HuH-7.5 (cell line): ENCODE measurements at places on chromosomes 4 and X.

- no peak for DNase-seq
Measured at GRCh38 chrX:10240918-10241317, 84.1 kb downstream of the CLCN4 start.

- DNase-seq, result no peak
Measured at GRCh38 chr4:89347363-89348025, 39.9 kb upstream of the GPRIN3 start.

GRCh38 chr4:127656047-127656680 is 23.4 kb downstream of the INTU start:
- DNase-seq, result no peak

GRCh38 chrX:118577041-118577440 is 81.4 kb downstream of the DOCK11 start:
- no peak for DNase-seq

GRCh38 chr4:26088433-26088928 is 174.5 kb downstream of the SMIM20 start:
- DNase-seq, result no peak

DNA sequence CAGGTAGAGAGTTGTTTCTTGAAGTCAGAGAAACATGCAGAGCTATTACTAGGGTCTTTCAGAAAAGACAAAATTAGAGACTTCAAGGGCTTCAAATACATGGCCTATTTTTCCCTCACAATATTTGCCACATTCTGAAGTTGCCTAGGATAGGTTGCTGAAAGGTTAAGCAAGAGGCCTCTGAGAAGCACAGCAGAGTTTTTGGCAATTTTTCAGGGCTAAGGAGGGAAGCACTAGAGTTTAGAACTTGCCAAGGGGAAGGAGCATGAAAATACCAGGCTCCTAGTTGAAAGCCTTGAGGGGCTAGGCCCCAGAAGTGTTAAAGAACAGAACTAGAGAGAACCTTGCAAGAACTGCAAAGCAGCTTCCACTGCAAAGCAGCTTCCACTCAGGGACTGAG is 86.4 kb downstream of the ANAPC10 start:
- DNase-seq, result no peak

DNA sequence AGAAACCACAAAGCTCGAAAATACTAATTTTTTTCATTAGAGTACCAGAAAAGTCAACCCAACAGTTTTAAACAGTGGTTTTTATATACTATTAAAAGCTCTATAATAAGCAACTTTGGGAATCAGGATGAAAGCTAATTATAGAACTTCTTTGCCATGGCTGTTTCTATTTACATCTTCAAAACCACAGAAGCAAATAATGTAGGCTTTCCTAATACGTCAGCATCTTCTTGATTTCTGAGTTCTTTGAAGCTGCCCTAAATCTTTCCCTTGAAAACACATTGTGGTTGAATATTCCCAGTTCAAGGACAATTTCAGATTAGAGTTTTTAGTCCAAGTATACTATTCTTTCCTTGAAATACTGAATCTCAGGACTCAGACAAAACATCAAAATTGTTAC is 460.2 kb upstream of the FAT1 start:
- DNase-seq, result no peak

DNA sequence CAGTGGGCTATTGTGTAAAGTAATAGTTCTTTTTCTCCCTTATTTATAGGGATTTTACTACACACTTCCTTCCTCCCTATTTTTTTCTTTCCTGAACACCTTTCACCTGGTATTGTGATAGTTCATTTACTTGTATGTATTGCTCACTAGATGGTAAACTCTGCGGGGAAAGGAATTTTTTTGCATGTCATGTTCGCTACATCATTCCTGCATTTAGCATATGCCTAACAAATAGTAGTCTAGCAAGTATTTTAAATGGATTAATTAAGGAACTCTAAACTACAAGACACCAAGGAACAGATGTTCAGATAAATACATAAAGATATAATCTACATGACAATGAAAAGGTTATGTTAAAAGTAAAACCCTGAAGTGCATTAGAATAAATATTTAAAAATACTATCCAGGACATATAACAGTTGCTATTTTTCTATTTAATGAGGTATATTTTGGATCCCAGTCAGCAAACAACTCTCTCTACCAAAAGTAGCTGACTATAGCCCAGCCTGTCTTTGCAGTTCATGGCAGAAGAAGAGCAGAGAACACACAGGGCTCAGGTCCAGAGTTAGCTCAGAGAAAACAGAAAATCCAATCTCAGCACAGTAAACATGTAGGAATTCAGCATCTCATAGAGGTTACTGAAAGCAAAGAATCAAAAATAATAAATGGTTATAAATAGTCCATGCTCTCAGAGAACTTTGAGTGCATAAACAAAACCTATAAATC is 87.8 kb downstream of the PACRGL start:
- DNase-seq, result no peak

GRCh38 chr4:113773014-113773413 is 11.5 kb upstream of the CAMK2D start:
- no peak for DNase-seq

GRCh38 chrX:63784346-63784901 is 590 bp downstream of the ARHGEF9 start:
- DNase-seq, result no peak

DNA sequence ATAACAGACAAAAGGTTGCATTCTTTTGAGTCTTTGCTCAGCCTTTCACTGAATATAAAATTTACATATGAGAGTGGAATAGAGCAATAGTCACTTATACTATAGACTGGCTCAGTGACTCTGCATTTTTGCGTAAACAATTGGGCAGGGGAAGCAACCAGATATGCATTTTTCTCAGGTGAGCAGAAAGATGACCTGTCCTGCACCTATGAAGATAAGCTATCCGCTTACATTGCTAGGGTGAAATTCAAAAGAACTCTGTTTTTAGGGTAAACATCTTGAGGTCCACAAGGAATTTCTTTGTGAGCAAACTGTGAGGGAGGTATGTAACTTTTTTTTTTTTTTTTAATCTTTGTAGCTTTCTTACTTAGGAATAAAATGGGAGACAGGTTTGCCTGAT is 602.4 kb upstream of the PRKX start:
- DNase-seq, result no peak

GRCh38 chr4:18012134-18012806 is 9.3 kb downstream of the LCORL start:
- no peak for DNase-seq

- no peak for DNase-seq
Measured at GRCh38 chrX:46294234-46294633, 251.0 kb downstream of the ZNF674 start.

- DNase-seq, result no peak
Measured at GRCh38 chr4:85963231-85963630, 396.6 kb downstream of the MAPK10 start.

- DNase-seq, result no peak
Measured at GRCh38 chrX:16870862-16871815, 977 bp upstream of the RBBP7 start.

GRCh38 chrX:40440866-40441265 is 139.9 kb upstream of the ATP6AP2 start:
- DNase-seq, result no peak

- no peak for DNase-seq
Measured at GRCh38 chrX:40887476-40887875, 152.1 kb upstream of the MED14 start.

DNA sequence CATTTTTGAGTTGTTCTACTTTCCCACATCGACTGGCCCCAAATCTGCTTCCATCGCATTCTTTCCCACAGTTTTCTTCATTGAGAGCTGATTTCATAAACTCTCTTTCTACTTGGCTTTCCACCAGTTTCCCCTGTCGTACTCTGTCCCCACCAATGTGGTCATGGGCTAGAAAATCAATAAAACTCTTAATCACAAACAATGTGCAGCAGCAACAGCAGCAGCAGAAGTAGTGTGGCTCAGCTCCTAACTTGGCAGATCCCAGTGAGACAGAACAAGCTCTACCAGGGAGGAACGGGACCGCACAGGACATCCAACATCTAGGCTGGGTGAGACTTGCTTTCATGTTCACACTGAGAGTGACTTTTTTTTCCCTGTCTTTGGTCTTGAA is 3.1 kb upstream of the SETD7 start:
- peak; percentile 37 for DNase-seq

- DNase-seq, result no peak
Measured at GRCh38 chr4:70802928-70803580, 36.6 kb downstream of the GRSF1 start.

DNA sequence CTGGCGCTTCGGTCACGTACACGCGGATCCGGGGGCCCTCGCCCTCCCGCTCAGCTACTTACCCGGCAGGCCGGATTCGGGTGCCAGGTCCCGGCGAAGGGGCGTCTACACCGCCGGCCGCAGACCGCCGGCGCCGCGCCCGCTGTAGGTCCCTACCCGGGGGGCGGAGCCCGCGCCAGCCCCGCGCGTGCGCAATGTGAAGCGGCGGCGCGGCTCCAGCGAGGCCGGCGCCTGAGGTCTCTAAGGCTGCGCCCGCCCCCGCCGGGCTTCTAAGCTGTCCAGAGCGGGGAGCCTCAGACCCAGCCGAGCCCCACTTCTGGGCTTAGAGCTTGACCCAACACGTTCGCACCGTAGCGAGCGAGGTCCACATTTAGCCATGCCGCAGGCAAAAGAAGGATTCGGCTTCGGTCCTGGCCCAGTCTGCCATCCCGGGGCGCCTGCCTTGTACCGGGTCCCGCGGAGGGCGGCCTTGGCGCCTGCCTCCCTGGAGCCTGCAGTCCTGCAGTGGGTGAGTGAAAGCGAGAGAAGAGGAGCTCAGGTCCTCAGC is at the start of gene ZNF518B:
TSS of gene ZNF518B (minus strand) at position 172 of the 547 bp plus-strand sequence. CDS start 11,098 bp downstream, outside the sequence.
- no peak for DNase-seq

DNA sequence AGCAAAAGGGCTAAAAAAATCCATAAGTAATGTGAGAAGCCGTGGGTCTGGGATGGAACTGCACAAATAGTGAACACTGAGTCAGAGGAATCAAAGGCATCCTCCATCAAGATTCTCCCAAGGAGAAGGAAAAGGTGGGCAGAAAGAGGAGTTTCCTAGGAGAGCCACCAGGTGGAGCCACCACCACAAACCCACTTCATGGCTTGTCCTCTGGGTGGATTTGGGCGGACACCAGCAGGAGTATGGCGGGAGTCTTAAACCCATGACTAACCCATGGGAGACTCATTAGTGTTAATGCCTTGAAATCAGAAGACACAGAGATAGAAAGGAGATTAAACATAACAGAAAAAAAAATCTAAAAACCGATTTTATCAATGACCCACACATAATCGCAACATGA is 147.7 kb downstream of the SH3KBP1 start:
- DNase-seq, result peak; percentile 19

GRCh38 chr4:124641715-124642381 is 70.7 kb downstream of the ANKRD50 start:
- DNase-seq, result no peak

DNA sequence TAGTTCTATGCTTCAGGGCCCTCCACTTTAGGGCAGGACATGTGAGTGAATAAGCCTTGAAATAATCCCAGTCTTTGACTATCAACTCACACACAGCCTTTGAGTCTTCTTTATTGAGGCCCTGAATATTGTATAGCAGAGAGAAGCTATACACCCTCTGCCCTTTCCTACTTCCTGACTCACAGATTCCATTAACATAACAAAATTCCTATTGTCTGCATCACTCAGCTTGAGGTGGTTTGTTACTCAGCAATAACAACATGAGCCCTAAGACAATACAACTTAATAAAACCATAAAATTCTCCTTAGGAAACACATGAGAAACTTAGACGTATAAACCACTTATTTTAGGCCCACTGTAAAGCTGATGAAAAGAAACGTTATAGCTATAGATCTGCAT is 680.3 kb upstream of the DIAPH2 start:
- no peak for DNase-seq

GRCh38 chrX:46913667-46914066 is 1.4 kb downstream of the JADE3 start:
- DNase-seq, result peak; percentile 16

DNA sequence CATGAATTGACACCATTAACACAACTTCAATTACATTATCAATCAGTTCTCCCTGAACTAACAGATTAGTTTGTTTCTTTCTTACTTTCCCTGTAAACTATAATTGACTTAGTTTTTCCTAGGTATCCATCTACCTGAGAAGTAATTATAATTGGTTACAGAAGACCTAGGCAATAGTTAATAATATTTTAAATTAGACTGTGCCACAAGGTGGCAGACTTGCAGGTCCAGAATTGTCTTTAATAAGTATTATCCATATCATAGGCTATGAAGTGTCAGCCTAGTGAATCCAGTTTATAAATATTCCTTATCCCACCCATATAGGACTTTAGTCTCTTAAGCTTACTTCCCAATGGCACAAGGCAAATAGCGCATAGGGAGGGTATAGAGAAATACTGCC is 48.9 kb upstream of the FAM47B start:
- DNase-seq, result no peak

DNA sequence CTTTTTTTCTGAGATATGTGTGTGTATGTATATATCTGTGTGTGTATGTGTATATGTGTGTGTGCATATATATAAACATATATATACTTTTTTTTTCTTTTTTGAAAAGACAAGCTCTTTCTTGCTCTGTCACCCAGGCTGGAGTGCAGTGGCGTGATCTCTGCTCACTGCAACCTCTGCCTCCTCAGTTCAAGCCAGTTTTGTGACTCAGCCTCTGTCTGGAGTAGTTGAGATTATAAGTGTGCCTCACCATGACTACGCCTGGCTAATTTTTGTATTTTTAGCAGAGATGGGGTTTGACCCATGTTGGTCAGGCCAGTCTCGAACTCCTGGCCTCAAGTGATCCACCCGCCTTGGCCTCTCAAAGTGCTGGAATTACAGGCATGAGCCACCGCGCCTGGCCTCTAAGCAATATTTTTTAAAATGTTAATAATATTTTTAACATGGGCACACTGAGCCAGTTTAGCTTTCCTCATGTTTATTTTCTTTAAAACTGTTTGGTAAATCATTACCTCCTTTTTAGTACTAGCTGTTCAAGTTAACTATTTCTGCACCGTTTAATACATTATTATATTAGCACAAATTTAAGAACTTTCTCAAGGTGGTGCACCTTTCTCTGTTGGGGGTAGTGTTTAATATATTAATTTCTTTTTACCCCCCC is 33.3 kb downstream of the BBS12 start:
- DNase-seq, result no peak

DNA sequence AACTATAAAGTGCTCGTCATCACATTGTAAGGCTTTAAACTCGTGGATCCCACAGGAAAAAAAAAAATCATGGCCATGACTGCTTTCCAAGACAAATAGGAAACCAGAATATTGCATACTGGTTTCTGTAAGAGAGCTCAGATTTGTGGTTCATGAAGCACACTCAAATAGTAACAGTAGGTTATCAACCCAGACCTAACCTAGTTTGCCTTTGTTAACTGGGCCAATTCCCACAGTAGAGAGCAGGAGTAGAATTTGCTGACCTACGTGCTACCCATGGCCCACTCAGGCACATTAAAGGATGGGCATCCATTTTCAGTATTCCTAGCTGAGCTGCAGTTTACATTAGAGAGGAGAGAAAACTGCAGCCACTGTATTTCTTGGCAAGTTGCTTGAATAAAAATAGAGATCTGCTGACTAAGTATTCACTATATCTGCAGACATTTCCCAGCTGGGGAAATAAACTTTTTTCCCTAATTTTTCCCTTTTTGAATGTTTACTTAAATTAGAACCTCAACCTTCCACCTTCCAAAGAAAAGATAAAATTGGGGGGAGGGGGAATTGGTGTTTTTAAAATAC is 218.5 kb downstream of the SPANXN3 start:
- DNase-seq, result no peak
